ENCODE measurements at places on chromosomes 2 and 18. TPM values are rescaled to one million over a fixed set of nuclear protein-coding genes. Genes with fewer than 3 reads are reported as not detected.

GRCh38 chr2:58981237-58981636 is 740.1 kb upstream of the FANCL start:
- no peaks in the 10 kb centered on the region for H3K36me3 ChIP-seq
- H3K4me1 ChIP-seq = no peaks in the 10 kb centered on the region
- no peak overlapping the region for H3K27ac ChIP-seq
- no peak for DNase-seq

ITGB6 gene
- total RNA-seq = 0.17 TPM

DNA sequence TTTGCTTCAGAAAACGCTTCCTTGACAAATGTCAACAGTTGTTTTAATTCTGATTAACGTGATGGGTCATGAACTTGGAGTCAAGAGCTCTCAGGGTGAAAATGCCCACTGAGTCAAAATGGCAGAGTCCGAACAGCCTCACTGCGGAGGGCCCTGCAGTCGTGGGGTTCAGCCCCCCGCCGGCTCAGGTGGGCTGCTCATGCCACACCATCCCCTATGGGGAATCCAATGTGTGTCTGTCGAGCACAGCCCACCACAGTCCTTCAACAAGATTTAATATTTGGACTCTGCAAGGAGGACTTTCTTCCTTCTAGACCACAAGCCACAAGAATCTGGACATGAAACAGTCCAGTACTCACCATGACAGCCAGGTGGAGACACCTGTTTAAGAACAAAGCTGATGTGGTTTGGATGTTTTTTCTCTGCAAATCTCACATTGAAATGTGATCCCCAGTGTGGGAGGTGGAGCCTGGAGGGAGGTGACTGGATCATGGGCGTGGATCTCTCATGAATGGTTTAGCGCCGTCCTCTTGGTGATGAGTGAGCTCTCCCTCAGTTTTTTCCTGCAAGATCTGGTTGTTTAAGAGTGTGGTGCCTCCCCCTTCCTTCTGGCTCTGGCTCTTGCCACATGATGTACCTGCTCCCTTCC is 201.0 kb downstream of the NDUFA10 start:
- H3K27ac ChIP-seq = no peak overlapping the region
- no peaks in the 10 kb centered on the region for H3K36me3 ChIP-seq
- H3K4me3 ChIP-seq = no peak overlapping the region
- H3K27me3 ChIP-seq = no peaks in the 10 kb centered on the region

SDC1 gene
- 3.0 TPM for total RNA-seq

EFR3B gene
- 1.5 TPM for total RNA-seq

IL1A gene
- not detected for total RNA-seq

DNA sequence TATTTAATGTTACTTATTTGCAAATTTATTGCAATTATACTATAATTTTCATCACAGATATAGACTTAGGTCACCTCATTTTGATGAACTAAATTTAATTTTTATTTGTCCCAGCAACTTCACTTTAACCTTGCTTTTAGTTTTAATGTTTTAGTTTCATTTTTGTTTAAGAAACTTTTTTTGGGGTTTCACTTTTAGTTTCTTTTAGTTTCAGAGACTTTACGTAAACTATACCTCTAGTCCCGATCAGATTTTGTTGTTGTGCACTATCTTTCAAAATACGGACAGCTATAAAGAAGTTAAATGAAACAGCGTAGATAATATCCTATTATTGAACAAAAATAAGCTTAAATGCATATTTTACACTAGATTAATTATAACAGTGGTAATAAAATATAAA is 460.5 kb downstream of the ERBB4 start:
- no peaks in the 10 kb centered on the region for H3K36me3 ChIP-seq
- H3K27me3 ChIP-seq = no peaks in the 10 kb centered on the region
- H3K4me1 ChIP-seq = no peaks in the 10 kb centered on the region
- H3K27ac ChIP-seq = no peak overlapping the region
- no peak for DNase-seq

- no peaks in the 10 kb centered on the region for H3K27me3 ChIP-seq
- H3K36me3 ChIP-seq = no peaks in the 10 kb centered on the region
- no peak overlapping the region for H3K4me3 ChIP-seq
- peak overlapping the region; percentile 34 for H3K27ac ChIP-seq
- peaks cover 16% of the 10 kb centered on the region for H3K4me1 ChIP-seq
Observed at GRCh38 chr2:20578895-20579825, 71.7 kb downstream of the HS1BP3 start.

BCL2 gene
- 36.8 TPM for total RNA-seq

ADD2 gene
- 1.2 TPM for total RNA-seq

DNA sequence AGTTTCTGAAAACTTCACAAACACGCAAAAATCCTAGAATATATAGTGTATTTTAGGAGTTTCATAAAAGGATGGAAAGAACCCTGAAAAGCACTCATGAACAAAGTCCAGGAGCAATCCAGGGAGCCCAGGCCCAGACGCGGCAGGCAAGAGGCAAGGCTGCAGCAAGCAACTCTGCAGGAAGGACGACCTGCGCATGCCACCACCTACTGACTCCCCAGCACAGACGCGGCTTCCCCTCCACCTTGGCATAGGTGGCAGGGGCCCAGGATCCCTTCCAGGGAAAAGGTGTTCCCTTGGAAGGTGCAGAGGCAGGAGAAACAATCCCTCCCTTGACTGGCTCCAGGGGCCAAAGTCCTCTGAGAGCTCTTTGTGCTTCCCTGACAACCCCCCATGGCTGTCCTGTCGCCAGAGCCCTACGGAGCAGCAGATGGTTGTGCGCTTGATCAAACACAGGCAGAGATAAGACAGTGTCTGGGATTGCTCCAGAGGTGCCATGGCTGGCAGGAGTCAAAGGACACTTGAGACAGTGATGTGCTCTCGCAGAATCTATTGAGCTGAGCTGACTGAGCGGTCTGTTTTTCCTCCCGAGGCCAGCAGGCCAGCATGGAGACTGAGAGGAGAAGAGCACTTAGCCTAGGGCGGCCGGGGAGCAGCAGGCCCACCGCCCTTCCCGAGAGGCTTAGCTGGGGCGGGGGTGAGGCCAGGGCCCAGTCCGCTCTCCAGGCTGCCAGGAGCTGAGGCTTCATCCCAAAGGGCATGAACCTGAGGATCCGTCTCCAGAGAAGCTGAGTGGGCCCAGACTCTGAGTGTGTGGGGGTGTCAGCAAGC is 10.8 kb upstream of the AMER3 start:
- no peak overlapping the region for H3K27ac ChIP-seq
- H3K4me1 ChIP-seq = no peaks in the 10 kb centered on the region
- no peaks in the 10 kb centered on the region for H3K36me3 ChIP-seq
- no peak for DNase-seq

TGIF1 gene
- 65.5 TPM for total RNA-seq

GRCh38 chr2:147223119-147223518 is 621.7 kb upstream of the ACVR2A start:
- H3K27me3 ChIP-seq = no peaks in the 10 kb centered on the region
- no peaks in the 10 kb centered on the region for H3K36me3 ChIP-seq

- no peak overlapping the region for H3K4me3 ChIP-seq
- peaks cover 3% of the 10 kb centered on the region for H3K4me1 ChIP-seq
- DNase-seq = no peak
- no peak overlapping the region for H3K27ac ChIP-seq
Observed at GRCh38 chr2:172279813-172280212, 147.6 kb upstream of the ITGA6 start.

SPATA3 gene
- total RNA-seq = not detected

DNA sequence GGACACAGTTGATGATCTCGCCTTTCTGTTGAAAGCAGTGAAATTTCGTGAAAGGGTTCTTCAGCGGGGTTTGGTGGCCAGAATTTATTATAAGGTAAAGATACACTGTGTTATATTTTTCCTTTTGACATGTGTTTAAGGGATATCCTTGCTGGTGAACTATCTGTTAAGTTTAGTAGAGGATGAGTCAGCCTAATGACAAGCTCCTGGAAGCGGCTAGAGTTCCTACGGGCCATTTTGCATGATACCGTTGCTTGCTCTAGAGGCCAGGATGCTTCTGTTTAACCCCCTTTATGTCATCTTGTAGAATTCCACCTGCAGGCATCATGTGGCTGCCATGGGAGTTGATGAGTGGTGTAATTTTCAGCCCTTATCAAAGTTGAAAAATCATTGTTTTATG is 124.8 kb upstream of the BCL2L11 start:
- no peaks in the 10 kb centered on the region for H3K4me1 ChIP-seq
- no peaks in the 10 kb centered on the region for H3K27me3 ChIP-seq
- H3K4me3 ChIP-seq = no peak overlapping the region
- no peaks in the 10 kb centered on the region for H3K36me3 ChIP-seq
- DNase-seq = no peak
- H3K27ac ChIP-seq = no peak overlapping the region

MTLN gene
- 51.0 TPM for total RNA-seq

DNA sequence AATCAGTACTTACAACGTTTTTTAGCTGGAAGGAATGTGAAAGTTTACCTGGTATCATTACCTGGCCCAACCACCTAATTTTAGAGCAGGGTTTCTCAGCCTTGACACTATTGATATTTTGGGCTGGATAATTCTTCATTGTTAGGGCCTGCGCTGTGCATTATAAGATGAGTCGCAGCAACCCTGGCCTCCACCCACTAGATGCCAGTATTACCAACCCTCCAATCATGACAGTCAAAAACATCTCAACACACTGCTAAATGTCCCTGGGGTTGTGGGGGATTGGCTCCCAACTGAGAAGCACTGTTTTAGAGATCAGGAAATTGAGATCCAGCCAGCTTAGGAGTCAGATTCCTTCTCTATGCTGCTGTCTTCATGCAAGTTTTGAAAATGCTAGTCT is 265.3 kb upstream of the TCF4 start:
- H3K4me3 ChIP-seq = no peak overlapping the region
- no peak overlapping the region for H3K27ac ChIP-seq
- DNase-seq = no peak
- H3K4me1 ChIP-seq = no peaks in the 10 kb centered on the region

DNA sequence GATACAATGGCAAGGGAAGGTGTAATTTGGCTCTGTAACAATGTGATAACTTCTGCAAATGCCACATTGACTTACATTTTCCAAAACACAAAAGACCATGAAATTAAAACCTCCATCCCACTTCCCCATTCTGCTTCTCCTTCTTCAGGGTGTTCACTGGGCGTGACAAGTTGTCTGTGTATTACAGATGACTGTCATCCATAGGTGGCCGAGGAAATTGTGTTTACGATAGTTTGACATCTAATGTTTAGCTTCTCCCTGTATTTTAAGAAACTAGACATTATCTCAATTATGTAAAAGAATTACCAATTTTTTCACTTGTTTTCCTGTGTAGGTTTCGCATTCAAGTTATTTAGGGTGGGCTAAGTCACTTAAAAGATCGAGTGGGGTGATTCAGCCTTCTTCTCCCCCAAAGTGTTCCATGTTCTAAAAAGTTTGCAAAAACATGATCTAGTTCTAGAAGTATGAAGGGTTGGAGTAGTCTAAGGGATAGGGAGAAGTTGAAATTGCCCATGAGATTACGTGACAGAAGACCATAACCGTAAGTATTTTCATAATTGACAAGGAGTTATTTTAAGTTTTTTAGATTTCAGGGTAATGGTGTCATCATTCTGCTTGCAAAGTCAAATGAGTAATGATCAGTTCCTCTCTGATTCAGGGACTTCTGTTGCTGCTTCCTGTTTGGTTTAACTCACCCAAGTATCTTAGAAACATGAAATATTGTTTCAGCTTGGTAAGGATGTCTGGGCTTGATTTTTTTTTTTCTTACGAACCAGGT is 25.2 kb upstream of the CYTIP start:
- H3K27ac ChIP-seq = no peak overlapping the region
- no peak overlapping the region for H3K4me3 ChIP-seq
- H3K27me3 ChIP-seq = no peaks in the 10 kb centered on the region
- no peaks in the 10 kb centered on the region for H3K4me1 ChIP-seq
- DNase-seq = no peak

STARD6 gene
- not detected for total RNA-seq

DNA sequence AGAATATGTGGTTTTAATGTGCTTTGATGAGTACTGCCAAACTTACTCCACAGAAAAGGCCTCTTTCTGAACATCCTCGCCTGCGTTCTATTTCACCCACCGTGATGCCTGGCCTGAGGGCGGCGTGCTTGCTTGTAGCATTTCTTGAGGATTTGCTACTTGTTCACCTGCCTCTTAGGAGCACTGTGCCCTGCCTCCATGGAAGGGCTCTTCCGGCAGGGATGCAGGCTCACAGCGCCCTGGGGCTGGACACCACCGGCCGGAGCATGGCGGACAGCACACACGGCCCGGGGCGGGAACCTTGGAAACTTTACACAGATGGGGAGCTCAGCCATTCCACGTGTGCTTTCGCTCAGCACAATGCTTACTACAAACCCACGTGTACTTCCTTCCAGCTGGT is 37.1 kb downstream of the ANO7 start:
- H3K27ac ChIP-seq = no peak overlapping the region
- H3K4me1 ChIP-seq = peaks cover 10% of the 10 kb centered on the region
- H3K4me3 ChIP-seq = no peak overlapping the region
- H3K27me3 ChIP-seq = no peaks in the 10 kb centered on the region
- no peaks in the 10 kb centered on the region for H3K36me3 ChIP-seq

ASXL3 gene
- total RNA-seq = 20.5 TPM

DNA sequence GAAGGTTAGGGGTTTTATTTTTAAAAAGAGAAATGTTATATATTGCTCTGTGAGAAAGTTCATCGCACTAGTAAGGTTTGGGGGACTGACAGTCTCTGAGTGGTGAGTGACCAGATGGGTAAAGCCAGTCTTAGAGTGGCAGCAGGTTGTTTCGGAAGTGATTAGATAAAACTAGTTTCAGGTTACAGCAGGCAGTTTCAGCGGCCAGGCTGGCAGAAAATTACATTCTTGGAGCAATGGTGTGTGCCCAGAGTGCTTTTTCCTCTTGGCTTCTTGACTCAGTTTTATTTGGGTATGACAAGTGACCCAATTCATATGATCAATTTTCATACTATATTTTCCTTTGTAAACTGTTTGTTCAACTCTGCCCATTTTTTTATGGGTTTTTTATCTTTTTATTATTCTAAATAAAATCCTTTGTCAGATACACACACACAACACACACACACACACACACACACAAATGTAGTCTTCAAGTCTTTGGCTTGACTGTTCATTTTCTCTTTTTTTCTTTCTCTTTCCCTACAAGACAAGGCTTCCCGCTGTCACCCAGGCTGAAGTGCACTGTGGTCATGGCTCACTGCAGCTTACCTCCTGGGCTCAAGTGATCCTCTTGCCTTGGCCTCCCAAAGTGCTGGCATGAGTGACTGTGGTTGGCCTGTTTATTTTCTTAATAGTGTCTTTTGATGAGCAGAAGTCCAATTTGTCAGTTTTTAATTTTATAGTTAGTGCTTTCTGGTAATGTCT is 30.9 kb downstream of the RALBP1 start:
- no peak overlapping the region for H3K27ac ChIP-seq
- H3K4me1 ChIP-seq = peaks cover 4% of the 10 kb centered on the region
- no peak overlapping the region for H3K4me3 ChIP-seq
- no peaks in the 10 kb centered on the region for H3K36me3 ChIP-seq
- no peak for DNase-seq

REG1B gene
- total RNA-seq = not detected

TTN gene
- 2.2 TPM for total RNA-seq
